ENCODE measurements at places on chromosomes 7 and 10. TPM values are rescaled to one million over a fixed set of nuclear protein-coding genes. Genes with fewer than 3 reads are reported as not detected.

HTRA1 gene
- 63.4 TPM for total RNA-seq

ZNF488 gene
- total RNA-seq, result 0.53 TPM

TMEM270 gene
- not detected for total RNA-seq

MNX1 gene
- 0.29 TPM for total RNA-seq

VWC2 gene
- not detected for total RNA-seq

NUTM2B gene
- 0.84 TPM for total RNA-seq

APBB1IP gene
- total RNA-seq, result not detected

HOXA6 gene
- total RNA-seq, result 0.70 TPM

GPR85 gene
- total RNA-seq, result 2.7 TPM

CRHR2 gene
- not detected for total RNA-seq

ANKRD22 gene
- not detected for total RNA-seq

MLLT10 gene
- total RNA-seq, result 7.9 TPM

PAX2 gene
- total RNA-seq, result not detected

DNA sequence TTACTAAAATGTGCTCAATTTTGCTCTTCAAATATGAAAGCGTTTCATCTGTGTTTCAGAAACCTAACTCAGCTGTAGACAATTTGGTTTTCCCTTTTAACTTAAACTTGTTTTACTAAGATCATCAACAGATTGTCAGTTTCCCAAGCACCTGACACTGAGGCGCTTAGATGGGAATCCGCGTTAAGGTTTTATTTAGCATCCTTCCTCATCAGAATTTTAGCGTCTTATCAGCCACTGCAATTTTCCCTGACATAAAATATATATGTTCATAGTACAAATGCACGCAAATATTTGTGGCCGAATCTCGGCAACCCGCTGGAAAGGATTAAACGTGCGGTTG lies 1.2 kb downstream of the SGCE start:
- no peak for DNase-seq

GRCh38 chr10:123087348-123087747 lies 48.4 kb upstream of the HMX3 start:
- no peak for DNase-seq

- DNase-seq, result no peak
These were observed 6.0 kb downstream of the OR6B1 start for GRCh38 chr7:144006029-144006691.

GRCh38 chr10:42997151-42997848 lies 79.6 kb upstream of the RET start:
- DNase-seq, result no peak

DNA sequence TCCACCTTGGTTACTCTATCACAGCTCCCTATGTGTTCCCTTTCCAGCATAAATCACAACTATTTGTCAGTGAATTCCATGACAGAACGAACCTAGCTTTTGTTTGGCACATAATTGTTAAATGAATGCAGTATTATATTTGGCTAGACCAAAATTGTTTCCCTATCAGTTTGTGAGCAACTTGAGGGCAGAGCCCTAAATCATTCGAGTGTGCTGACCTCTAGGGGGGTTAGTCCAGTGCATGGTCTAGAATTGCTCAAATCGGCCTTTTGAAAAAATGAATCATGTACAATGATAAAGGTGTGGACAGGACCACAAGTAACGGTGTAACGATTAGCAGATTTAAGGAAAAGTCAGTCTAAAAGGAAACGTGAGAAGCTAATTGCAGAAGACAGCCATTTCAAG lies 475 bp upstream of the NRBF2 start:
- DNase-seq, result no peak

- no peak for DNase-seq
These were observed 240.7 kb downstream of the MGMT start for GRCh38 chr10:129707406-129708388.

DNA sequence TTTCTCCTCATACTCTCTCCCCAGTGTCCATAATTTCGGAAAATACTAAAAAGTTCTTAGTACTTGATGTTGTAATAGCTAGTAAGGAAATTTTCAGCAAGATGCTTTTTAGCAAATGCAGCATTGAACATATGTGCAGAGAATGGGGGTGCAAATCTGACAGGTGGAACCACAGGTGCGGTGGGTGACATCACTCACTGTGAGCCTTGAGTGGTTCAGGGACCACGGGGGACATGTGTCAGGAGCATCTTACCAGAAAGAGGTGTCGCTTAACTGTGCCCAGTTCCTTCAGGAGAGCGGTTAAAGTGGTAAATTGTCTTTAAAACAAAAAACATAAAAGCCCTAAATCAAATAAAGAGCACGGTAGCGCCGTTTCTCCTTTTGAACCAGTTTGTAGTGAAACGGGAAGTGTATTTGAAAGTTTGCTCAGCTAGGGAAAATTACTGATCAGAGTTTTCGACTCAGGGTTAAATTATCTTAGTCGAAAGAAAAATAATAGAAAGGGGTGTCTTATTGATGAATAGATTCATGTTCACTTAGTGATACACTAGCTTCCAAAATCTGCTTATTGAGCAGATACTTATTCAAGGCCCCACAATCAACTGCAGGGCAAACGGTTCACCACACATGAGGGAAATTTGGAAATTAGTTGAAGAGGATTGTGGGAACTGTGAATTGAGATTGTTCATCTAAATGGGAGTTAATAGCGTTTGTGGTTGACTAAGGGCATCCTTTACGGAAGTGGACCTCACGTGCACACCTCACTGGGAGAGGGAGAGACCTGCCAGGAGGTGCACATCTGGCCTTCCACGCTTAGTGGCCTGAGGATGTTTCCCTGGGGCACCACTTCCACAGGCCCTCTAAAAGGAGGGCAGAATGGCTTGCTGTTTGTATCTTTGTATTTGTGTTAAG lies 12.7 kb downstream of the CUL1 start:
- no peak for DNase-seq

DNA sequence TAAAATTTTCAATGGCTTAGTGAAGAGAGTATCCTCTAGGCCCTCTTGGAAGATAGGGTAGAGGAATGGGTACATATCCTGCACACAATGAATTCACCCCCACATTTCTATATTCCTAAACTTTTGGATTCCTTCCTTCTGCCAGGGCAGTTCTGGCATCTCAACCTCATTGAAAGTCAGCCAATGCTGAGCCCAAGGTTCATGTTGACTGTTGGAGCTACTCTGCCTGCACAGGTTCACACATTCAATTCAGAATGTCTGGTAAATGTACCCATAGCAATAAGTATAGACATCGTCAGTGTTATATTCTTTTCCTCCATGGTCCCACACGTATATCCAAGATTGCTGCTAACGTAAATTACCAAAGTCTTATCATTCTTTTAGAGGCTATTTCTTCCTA lies 48.9 kb upstream of the STARD3NL start:
- no peak for DNase-seq

- no peak for DNase-seq
These were observed 18.6 kb upstream of the GATA3 start for GRCh38 chr10:8035641-8036470.

DNA sequence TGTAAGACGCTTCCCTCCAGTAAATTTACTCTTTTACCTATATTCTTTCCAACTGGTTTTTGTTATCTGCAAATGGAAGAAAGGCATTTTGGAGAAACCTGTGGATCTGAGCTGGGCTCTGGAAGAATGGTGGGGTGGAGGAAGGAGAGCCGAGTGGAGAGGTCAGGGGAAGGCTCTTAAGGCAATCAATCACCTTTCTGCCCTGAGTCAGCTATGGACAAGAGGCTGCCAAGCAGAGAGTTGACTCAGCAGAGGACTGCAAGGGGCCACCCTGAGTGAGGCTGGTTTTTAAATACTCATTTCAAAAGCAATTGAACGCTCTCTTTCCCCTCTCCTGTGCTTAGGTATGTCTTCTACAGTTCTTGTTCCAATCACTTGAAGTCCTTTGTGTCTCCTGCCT lies 81.8 kb downstream of the SPAG6 start:
- DNase-seq, result no peak

- DNase-seq, result no peak
These were observed 117.5 kb downstream of the OR13A1 start for GRCh38 chr10:45197816-45198485.

- no peak for DNase-seq
These were observed 4.1 kb downstream of the ZNF282 start for GRCh38 chr7:149199234-149199995.

GRCh38 chr10:22712211-22712955 lies 2.0 kb downstream of the PIP4K2A start:
- DNase-seq, result no peak

- no peak for DNase-seq
These were observed 4.0 kb upstream of the CROT start for GRCh38 chr7:87341441-87341840.

DNA sequence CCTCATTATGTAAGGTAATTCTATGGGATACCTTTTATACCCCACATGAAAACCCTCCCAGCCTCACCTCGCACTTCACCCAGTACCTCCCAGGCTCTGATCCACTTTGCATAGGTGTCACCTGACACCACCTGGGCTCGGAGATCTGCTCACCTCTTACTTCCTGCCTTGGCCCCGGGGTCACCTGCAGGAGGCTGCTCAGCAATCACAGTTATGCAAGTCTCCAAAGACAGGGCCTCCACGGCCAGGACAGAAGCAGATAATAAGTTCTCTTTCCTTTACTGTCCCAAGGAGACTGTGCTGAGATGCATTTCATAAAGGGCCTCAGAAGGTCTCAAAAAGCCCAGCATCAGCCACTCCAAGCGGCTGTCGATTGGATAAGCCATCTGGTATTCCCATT lies 112.4 kb upstream of the PPP2R2D start:
- DNase-seq, result no peak

GRCh38 chr10:89574368-89574767 lies 39.0 kb upstream of the SLC16A12 start:
- DNase-seq, result no peak

GRCh38 chr10:133028956-133029355 lies 58.8 kb upstream of the ADGRA1 start:
- no peak for DNase-seq

- no peak for DNase-seq
These were observed 7.8 kb upstream of the BHLHA15 start for GRCh38 chr7:98203261-98203963.

GRCh38 chr7:55016061-55016745 lies 2.6 kb upstream of the EGFR start:
- DNase-seq, result no peak

- DNase-seq, result no peak
These were observed 3.9 kb upstream of the CSGALNACT2 start for GRCh38 chr10:43134126-43134905.

DNA sequence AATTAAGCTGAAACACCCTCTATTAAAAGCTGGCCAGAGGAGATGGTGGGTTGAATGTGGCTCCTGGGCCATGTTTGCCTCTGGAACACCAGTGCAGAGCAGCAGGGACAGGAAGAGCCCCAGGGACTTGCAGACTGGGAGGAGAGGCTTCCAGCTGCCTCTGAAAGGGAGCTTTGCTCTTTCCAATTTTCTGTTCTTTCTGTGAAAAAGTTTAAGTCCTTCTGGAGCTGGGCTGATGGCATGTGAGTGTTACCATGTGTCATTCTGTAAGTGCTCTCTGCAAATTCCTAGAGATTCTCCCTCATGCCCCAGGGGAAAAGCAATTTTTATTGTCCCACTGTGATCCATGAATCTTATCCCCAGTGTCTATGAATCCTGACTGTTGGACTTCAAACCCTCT lies 112.8 kb upstream of the LANCL2 start:
- DNase-seq, result no peak
